ENCODE measurements at places on chromosomes 13 and 19.
A peak's percentile ranks its signal among the peaks of the same experiment; 100 is the strongest.

DNA sequence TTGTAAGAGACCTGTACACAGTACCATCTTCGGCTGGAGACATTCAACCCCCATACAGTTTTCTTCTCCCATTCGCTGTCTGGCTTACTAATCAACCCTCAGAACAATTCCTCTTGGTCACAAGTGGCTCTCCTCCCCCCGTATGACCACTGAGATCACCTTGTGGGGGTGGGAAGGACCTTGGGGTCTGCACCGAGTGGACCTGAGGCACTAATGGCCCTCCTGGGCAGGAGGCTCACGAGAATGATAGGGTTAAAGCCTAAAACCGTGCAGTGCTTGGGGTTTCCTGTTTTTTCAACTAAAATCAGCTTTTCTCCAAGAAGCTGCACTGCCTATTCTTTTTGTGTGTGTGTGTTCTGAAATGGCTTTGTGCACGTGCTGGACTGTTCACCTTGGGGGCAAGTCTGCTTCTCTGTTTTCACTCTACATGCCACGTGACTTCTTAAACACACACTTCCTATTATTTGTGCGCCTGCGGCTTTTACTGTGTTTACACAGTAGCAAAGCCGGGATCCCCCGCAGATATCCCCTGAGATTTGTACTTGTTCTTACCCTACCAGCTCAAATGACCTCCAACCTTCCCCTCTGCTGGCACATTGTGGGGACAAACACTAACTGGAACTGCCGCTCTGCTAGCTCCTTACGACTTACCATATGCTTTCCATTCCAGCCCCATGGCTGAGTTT lies 12.3 kb downstream of the RBM26 start:
- DNase-seq = peak; percentile 45

DNA sequence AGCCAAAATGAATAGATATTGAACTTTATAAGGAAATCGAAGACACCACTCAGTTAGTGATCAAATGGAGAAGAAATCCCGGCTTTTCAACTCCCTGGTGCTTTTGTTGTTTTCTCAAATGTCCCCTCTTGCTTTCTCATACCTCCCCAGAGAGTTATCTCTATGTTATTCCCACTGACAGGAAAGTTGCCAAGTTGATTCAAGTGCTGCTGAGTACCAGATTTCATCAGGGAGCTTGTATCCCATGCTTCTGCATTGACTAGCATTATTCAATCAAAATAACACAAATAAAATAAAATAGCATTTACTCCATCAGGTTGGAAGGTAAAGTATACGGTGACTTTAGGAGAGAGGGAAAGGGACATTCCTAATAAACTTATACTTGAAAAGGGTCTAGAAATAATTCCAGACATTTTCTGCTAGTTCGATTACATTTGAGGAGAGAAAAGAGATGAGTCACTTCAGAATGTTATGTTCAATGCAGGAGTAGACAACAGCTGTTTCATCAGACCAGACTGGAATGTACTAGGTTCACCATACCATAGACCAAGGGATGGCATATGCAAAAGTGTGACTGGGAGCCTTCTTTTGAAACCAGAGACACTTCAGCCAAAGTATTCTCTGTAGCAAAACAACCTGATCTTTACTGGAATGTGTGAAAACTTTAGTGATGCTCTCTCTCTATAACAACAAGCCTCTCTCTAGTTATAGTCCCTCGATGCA lies 397.8 kb downstream of the FGF14 start:
- no peak for DNase-seq

DNA sequence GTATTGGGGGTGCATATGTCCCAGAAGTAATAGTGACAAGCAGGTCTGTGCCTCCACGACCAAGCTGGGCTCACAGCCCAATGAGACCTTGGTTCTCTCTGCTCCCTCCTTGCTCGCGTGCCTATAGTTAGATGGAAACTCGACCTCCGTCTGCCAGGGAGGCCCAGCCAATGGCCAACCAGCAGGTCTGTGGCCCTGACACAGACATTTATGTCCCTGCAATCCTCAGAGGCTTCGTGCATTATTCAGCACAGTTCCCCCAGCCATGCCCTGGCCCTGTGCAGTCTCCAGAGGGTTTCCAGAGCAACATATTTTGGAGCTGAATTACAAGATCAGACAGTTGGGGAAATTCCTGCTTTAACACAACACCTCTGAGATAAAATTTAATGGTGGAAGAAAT lies 105.1 kb downstream of the UQCRFS1 start:
- no peak for DNase-seq

GRCh38 chr13:26653842-26654241 lies 96.4 kb downstream of the WASF3 start:
- DNase-seq = no peak

GRCh38 chr19:50198431-50199258 lies 4.8 kb upstream of the MYH14 start:
- no peak for DNase-seq

GRCh38 chr13:36981156-36981743 lies 17.9 kb downstream of the ALG5 start:
- peak; percentile 10 for DNase-seq

- DNase-seq = no peak
Measured at GRCh38 chr13:97892717-97893116, 60.8 kb upstream of the IPO5 start.

DNA sequence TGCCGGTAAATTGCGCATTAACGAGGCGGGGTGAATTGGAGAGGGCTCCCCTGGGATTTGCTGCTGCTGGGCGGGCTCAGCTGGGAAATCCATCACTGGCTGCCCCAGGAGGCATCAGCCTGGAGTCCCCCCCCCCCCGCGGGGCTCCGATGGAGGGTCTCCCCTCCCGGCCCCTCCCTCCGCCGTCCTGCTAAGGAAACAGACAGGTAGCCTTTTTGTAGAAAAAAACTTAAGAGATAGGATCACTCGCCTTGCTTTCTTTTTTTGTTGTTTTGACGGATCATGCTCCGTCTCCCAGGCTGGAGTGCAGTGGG lies 6.8 kb downstream of the TLE6 start:
- DNase-seq = no peak

DNA sequence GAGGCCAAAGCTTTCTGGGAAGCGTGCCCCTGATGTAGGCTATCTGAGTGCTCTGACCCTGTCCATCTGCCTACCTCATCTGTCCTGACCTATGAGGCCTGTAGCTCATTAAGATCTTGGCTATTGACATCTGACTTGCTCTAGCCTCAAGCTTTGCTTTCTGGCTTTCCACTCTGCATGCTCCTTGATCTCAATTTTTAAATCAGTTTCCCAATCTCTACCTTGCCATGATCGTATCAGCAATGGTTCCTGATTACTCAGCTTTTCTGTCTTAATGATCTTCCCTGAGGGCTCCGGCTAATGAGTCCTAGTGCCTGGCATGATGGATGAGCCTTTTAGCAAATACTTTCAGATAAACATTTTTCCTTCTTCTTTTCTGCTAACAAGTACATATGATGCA lies 262.0 kb downstream of the NDFIP2 start:
- no peak for DNase-seq

DNA sequence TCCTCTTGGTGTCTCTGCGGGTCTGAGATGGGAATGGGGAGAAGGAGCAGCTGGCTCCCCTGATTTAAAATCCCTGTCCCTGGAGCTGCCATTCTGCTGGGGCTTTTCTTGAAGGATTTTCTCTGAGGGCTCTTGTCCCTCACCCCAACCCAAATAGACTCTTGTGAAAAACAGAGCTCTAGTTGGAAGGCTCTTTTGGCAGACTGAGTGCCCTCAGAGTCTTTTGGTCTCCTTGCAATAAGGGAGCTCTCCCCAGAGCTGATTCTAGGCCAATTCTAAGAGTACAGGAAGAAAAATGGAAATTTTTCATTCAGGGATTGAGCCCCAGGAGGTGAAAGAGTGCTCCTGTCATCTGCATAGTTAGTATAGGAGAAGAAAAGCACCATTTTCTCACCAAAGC lies 238.3 kb downstream of the COG6 start:
- DNase-seq = no peak

- no peak for DNase-seq
Measured at GRCh38 chr13:100129605-100130004, 40.7 kb downstream of the PCCA start.

DNA sequence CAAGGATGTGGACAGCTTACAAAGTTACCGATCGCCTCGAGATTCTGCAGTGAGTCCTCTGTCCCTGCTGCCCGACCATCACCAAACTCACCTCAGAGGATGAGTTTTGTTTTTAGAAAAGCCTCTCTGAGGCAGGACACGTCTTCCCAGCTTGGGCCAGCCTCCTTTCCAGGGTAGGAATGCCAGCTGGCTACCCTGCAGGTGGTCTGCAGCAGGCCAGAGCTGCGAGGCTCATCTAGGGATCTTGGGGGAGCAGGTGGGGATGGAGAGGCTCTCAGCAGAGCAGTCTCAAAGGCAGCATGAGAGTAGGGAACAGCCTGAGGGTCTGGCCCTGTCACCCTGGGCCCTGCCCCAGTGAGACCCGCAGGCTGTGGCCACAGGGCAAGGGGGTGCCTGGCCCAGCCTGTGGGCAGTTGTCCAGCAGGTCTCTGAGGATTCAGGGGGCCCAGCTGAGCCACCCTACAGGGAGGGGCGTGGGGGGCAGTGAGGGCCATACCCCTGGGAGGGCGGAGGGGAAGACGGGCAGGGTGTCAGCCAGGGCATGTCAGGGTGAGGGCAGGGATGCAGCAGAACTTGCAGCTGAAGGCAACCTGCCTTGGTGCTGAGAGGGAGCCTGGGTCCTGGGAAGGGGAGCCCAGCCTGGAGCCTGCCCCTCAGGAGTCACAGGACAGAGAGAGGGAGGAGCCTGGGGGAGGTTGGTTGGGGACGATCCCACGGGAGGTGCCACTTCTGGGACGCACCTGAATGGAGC lies 57.3 kb upstream of the TPM4 start:
- DNase-seq = no peak

DNA sequence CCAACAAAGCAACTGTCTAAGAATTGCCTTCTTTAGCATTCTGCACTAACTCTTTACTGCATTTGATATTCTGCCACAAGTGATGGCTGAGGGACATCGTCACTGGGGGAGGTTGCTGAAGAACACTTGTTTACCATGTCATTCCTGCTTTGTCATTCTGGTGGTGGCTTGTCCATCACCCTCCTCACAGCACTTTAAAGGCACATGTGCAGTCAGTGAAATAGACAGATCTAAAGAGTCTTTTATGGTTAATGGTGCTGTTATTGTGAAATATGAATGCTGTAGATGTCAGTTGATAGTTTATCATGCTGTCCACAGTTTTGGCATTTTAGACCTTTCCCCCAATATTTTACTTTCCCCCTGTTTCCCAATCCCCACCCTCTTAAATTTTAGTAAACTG lies 120.9 kb upstream of the TSC22D1 start:
- DNase-seq = no peak

GRCh38 chr19:16628984-16629691 lies 1.1 kb upstream of the MED26 start:
- no peak for DNase-seq

- no peak for DNase-seq
Measured at GRCh38 chr19:40695881-40696280, 5.4 kb upstream of the NUMBL start.

DNA sequence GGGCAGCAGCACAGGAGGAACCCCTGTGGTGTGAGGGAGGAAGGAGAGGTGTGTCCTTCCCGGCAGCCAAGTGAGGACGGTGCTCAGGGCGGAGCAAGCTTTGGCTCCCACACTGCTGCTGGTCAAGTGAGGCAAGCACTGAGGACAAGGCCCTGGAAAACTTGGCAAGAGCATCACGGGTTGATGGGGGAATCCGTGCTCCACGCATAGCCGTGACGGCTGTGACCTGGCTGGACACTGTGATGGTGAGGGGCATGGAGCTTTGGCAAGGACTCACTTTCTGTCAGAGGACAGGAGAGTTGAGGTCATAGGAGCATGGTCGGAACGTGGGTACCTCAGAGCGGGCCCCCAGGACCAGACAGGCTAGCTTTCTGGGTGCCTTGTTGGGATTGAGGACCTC lies 29.0 kb upstream of the SLC15A1 start:
- no peak for DNase-seq

DNA sequence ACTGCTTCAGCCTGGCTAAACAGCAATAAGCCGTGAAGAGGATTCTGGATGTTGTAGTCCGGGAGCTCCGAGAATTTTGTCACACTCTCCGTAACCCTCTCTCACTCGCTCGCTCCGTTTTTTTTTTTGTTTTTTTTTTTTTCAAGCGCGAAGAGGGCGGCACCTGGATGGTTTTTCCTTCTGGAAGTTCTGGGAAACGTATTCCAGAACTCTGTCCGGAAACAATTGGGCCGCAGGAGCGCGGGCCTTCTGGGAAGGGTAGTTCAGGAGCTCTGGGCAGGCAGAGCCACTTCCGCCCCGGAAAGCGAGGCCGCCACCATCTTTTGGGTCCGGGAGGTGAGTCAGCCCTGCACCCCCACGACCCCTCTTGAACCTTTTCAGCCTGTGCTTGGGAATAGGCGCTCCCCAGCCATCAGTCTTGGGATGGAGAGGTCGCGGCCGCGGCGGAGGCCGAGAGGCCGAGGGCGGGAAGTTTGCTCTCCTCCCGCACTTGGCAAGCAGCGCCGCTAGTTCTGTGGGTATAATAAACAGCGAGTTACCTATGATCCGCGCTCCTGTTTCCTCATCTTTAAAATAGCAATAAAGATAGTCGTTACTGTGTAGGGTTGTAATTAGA lies at the start of gene ZNF227:
Gene ZNF227 (plus strand): TSS at position 283 of the 616 bp plus-strand sequence. CDS start 5,261 bp downstream, outside the sequence.
- DNase-seq = peak; percentile 75

GRCh38 chr13:46914341-46914740 lies 17.5 kb upstream of the HTR2A start:
- no peak for DNase-seq

- DNase-seq = no peak
Measured at GRCh38 chr13:69595181-69595580, 512.4 kb upstream of the ATXN8OS start.

- no peak for DNase-seq
Measured at GRCh38 chr13:95585867-95586266, 33.3 kb downstream of the CLDN10 start.

DNA sequence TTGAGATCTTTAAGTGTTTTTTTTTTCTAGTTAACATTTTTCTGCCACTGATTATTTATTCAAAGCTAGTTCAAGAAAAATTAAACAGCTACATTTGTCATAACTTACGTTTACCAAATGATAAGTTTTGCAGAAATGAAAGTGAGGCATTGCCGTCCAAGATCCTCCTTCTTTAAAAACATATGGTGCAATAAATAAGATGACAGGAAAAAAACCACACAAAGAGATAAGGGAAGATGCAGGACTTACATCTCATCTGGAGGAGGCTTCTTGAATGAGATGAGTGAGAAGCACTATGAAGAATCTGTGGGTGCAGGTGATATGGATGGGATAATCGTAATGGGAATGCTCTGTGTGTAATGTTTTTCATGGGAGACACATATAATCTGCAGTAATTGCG lies 12.4 kb downstream of the TNFSF13B start:
- no peak for DNase-seq

GRCh38 chr19:29287061-29287460 lies 74.1 kb upstream of the UQCRFS1 start:
- DNase-seq = no peak

- peak; percentile 41 for DNase-seq
Measured at GRCh38 chr19:11288349-11288748, 7.6 kb upstream of the TSPAN16 start.

DNA sequence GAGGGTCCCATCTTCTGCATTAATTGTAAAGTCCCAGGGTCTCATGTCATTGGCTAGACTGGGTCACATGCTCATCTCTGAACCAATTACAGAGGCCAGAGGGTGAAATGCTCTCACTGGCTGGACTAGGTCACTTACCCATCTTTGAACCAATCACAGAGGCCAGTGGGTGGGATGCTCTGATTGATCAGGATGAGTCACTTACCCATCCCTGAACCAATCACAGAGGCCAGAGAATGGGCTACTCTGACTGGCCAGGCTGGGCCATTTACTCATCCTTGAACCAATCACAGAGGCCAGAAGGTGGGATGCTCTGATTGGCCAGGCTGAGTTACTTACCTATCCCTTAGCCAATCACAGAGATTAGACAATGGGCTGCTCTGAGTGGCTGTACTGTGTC lies 5.3 kb downstream of the MISP start:
- DNase-seq = peak; percentile 89

Data from K562 (cell line).